ENCODE measurements at places on chromosomes 3 and 15. TPM values are rescaled to one million over a fixed set of nuclear protein-coding genes. Genes with fewer than 3 reads are reported as not detected.

DNA sequence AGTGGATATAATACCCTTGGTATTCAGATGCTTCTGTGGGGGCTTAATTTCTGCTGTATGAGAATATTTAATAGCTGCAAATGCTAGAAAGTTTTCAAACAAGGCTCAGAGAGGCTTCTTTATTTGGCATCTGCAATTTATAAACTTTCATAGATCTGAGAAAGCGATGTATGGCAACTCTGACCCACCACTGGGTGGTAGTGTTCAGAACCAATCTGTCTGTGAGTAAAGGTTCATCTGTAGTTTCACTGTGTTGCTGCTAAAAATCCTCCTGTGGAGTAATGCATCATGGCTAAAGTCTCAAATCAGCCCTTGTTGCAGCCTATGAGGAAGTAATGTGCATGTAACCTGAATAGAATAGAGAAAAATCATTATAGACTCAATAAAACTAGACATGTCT is 47.4 kb downstream of the CLSTN2 start:
- no peaks in the 10 kb centered on the region for H3K4me1 ChIP-seq
- H3K27me3 ChIP-seq, result no peaks in the 10 kb centered on the region
- H3K36me3 ChIP-seq, result no peaks in the 10 kb centered on the region
- H3K4me3 ChIP-seq, result no peak overlapping the region
- no peak for DNase-seq
- H3K27ac ChIP-seq, result no peak overlapping the region

- no peak overlapping the region for H3K4me3 ChIP-seq
- no peak for DNase-seq
- no peak overlapping the region for H3K27ac ChIP-seq
- no peaks in the 10 kb centered on the region for H3K36me3 ChIP-seq
Observed at GRCh38 chr15:42111924-42112323, 17.6 kb upstream of the PLA2G4D start.

- DNase-seq, result no peak
- H3K4me1 ChIP-seq, result no peaks in the 10 kb centered on the region
- no peak overlapping the region for H3K4me3 ChIP-seq
- no peaks in the 10 kb centered on the region for H3K27me3 ChIP-seq
Observed at GRCh38 chr3:112395181-112395895, 62.4 kb downstream of the CD200 start.

DNA sequence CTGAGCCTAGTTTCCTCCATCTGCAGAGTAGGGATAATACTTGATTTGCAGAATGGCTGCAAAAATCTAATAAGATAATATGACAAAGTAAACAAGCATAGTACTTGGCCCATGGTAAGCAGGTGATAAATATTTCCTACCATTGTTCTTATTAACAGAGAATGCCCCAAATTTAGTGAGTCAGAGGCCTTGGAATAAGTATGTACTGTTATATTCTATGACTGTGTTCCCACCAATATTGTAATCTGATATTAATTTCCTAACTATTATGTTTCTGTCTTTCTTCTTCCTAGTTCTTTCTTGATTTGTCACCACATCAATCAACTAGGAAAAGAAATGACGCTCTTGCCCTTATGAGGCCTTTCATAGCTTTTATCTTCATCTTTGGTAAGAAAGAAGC is 178.4 kb upstream of the SLC2A2 start:
- H3K27ac ChIP-seq, result no peak overlapping the region
- no peak overlapping the region for H3K4me3 ChIP-seq
- no peak for DNase-seq
- no peaks in the 10 kb centered on the region for H3K27me3 ChIP-seq
- no peaks in the 10 kb centered on the region for H3K4me1 ChIP-seq

DNA sequence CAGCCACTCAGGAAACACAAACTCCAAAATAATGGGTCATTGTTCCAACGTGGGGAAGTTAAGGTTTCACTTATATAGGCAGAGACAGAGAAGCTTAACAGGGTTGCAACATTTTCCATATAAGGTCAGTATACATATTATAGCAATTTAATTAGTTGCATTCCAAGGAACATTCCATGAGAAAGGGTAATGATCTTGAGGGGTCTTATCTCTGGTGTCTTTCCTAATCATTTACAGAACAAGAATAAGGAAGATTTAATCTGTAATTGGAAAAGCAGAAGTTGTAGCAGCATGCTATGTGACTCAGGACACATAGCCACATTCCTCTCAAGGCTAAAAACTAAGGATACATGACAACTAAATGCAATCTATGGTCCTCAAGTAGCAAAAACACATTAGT is 4.9 kb downstream of the MNS1 start:
- H3K36me3 ChIP-seq, result no peaks in the 10 kb centered on the region
- peaks cover 9% of the 10 kb centered on the region for H3K4me1 ChIP-seq
- no peak overlapping the region for H3K4me3 ChIP-seq

DNA sequence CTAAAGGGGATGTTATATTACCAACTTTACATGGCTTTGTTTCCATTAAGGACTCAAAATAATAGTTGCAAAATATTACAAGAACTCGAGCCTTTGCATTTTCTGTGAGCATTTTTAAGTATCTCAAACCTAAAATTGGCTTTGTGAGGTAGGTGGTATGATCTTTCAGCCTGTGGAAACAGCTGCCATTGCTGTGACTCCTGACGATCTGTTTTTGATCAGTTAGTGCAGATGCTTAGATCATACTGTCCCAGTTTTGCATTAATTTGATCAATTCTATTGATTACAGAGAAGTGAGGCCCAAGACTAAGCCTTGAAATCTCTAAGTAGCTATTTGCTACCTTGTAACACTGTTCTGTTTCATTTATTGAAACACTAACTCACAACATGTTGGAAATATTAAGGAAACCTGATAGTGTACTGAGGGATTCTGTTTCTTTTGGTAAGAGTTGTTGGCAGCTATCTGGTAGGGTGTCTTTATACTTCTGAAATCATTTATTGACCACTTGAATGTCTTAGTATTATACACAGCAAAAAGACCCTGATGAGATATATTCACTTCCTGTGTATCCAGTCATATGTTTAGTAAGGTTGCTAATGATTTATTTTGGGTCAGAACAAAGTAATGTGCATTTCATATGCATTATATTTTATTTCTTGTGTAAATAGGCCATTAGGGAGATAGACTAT is 14.8 kb downstream of the SKIL start:
- no peak overlapping the region for H3K4me3 ChIP-seq
- H3K27ac ChIP-seq, result no peak overlapping the region
- peaks cover 4% of the 10 kb centered on the region for H3K4me1 ChIP-seq
- H3K36me3 ChIP-seq, result peaks cover 5% of the 10 kb centered on the region
- no peak for DNase-seq
- no peaks in the 10 kb centered on the region for H3K27me3 ChIP-seq

DNA sequence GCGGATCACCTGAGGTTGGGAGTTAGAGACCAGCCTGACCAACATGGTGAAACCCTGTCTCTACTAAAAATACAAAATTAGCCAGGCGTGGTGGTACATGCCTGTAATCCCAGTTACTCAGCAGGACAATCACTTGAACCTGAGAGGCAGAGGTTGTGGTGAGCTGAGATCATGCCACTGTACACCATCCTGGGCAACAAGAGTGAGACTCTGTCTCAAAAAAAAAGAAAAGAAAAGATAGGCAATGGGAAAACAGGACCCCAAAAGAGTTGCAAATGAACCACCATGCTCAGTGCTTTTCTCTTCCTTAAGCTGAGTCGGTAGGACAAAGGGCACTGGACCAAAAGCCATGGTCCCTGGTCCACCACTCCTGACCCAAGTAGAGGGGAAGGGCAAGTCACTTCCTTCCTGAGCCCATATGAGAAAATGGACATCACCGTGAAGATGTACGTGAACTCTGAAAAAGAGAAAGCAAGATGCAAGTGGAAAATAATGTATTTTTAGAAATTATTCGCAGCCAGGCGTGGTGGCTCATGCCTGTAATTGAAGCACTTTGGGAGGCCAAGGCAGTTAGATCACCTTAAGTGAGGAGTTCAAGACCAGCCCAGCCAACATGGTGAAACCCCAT is 2.6 kb downstream of the ITGB5 start:
- no peaks in the 10 kb centered on the region for H3K36me3 ChIP-seq
- no peak overlapping the region for H3K27ac ChIP-seq
- H3K4me3 ChIP-seq, result no peak overlapping the region
- H3K4me1 ChIP-seq, result peaks cover 7% of the 10 kb centered on the region

GRCh38 chr3:127692501-127693335 is 20.0 kb downstream of the ABTB1 start:
- H3K4me3 ChIP-seq, result no peak overlapping the region
- DNase-seq, result no peak
- peaks cover 2% of the 10 kb centered on the region for H3K4me1 ChIP-seq

DNA sequence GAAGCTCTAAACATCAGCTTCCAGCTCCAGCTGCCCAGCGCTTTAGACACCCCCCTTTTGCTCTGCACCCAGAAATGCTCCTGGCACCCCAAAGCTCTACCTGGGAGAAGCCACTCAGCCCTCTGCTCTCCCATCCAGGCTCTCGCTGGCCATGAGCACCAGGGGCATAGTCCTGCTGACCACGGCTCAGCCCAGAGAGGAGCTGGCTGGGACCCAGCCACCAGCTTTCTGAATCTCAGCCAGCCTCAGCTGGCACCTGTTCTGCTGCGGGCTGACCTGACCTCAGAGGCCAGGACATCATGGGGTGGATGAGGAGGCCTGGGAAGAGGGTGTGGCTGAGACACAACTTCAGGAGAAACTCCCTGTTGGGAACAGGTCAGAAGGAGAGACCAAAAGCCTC is 8.6 kb downstream of the NTRK3 start:
- DNase-seq, result no peak
- H3K27me3 ChIP-seq, result no peaks in the 10 kb centered on the region
- no peak overlapping the region for H3K4me3 ChIP-seq
- H3K27ac ChIP-seq, result no peak overlapping the region
- peaks cover 15% of the 10 kb centered on the region for H3K4me1 ChIP-seq
- no peaks in the 10 kb centered on the region for H3K36me3 ChIP-seq

DNA sequence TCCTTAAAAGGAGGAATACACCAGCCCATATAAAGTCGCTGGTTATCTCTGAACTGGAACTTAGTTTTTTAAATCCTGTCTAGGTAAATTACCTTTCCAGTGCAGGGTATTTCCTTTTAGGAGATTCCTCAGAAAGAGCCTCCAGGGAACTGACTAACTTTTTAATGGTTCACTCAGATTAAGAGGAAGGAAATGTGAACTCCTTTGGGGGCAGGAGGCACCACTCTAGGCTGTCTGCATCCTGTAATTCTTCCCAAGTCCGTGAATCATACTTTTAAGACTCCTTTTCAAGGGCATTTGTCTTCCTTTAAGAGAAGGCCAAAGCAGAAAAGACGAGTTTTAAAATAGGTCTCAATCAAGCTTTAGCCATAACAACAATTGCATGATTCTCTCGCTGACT is 871.2 kb upstream of the NR2F2 start:
- no peaks in the 10 kb centered on the region for H3K27me3 ChIP-seq
- H3K36me3 ChIP-seq, result no peaks in the 10 kb centered on the region
- H3K27ac ChIP-seq, result no peak overlapping the region
- no peak overlapping the region for H3K4me3 ChIP-seq
- H3K4me1 ChIP-seq, result no peaks in the 10 kb centered on the region

DNA sequence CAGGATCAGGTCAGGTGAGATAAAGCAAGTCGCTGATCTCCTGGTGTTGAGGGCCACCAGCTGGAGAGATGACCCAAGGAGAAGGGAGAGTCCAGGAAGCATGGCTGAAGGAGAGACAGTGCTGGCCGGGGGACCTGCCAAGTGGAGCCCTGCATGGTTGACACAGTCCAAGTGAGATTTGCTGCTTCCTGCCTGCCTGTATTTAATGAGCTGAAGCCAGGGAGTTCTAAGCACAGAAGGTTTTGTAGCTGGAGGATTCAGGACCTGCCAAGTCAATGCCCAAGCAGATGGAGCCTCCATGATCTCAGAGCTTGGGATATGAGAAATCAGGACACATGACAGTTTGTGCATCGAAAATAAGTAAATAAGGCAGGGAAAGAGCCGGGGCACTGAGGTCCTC is 125.6 kb downstream of the SRGAP3 start:
- no peaks in the 10 kb centered on the region for H3K36me3 ChIP-seq
- DNase-seq, result no peak
- H3K4me1 ChIP-seq, result no peaks in the 10 kb centered on the region
- H3K27me3 ChIP-seq, result no peaks in the 10 kb centered on the region
- H3K4me3 ChIP-seq, result no peak overlapping the region
- H3K27ac ChIP-seq, result no peak overlapping the region

GRCh38 chr3:31369637-31370379 is 162.9 kb upstream of the STT3B start:
- no peaks in the 10 kb centered on the region for H3K27me3 ChIP-seq
- H3K27ac ChIP-seq, result no peak overlapping the region
- no peak for DNase-seq
- no peak overlapping the region for H3K4me3 ChIP-seq

- no peaks in the 10 kb centered on the region for H3K36me3 ChIP-seq
- H3K4me3 ChIP-seq, result no peak overlapping the region
- no peaks in the 10 kb centered on the region for H3K4me1 ChIP-seq
- H3K27me3 ChIP-seq, result no peaks in the 10 kb centered on the region
- DNase-seq, result no peak
Observed at GRCh38 chr3:16064642-16065414, 109.7 kb upstream of the GALNT15 start.

GRCh38 chr3:113105093-113105449 is 106.3 kb upstream of the BOC start:
- no peaks in the 10 kb centered on the region for H3K4me1 ChIP-seq
- H3K4me3 ChIP-seq, result no peak overlapping the region
- DNase-seq, result no peak
- H3K27ac ChIP-seq, result no peak overlapping the region
- no peaks in the 10 kb centered on the region for H3K36me3 ChIP-seq

The BFSP2 gene
- total RNA-seq, result not detected

The TNIK gene
- 9.8 TPM for total RNA-seq

The SLC24A5 gene
- not detected for total RNA-seq

The EIF4E3 gene
- total RNA-seq, result 3.7 TPM

The TF gene
- total RNA-seq, result 6,687 TPM

The UCN2 gene
- total RNA-seq, result 0.08 TPM

The CPA3 gene
- 8.6 TPM for total RNA-seq

The NME9 gene
- total RNA-seq, result 0.08 TPM

The ARRDC4 gene
- total RNA-seq, result 3.4 TPM

The P3H2 gene
- 3.7 TPM for total RNA-seq

The MED12L gene
- total RNA-seq, result 2.1 TPM

The ATP13A5 gene
- not detected for total RNA-seq

The ISLR gene
- 2.4 TPM for total RNA-seq

The PIGZ gene
- 1.7 TPM for total RNA-seq

The MYH15 gene
- 0.05 TPM for total RNA-seq

The DAZL gene
- not detected for total RNA-seq
